ENCODE measurements at places on chromosomes 7 and 10. TPM values are rescaled to one million over a fixed set of nuclear protein-coding genes. Genes with fewer than 3 reads are reported as not detected.

Gene CYTH3
- total RNA-seq, result 42.6 TPM

Gene LRRC4
- 0.03 TPM for total RNA-seq

Gene UTF1
- not detected for total RNA-seq

Gene SGCE
- 116 TPM for total RNA-seq

Gene GHRHR
- not detected for total RNA-seq

Gene DAGLB
- 18.3 TPM for total RNA-seq

Gene CDC14C
- not detected for total RNA-seq

Gene INHBA
- 67.4 TPM for total RNA-seq

Gene CFTR
- not detected for total RNA-seq

Gene ZNF804B
- not detected for total RNA-seq

Gene RAPGEF5
- 35.8 TPM for total RNA-seq

Gene NPSR1
- total RNA-seq, result not detected

Gene PNLIP
- total RNA-seq, result not detected

Gene MCU
- 26.6 TPM for total RNA-seq

Gene PON1
- total RNA-seq, result not detected

Gene CYP2C19
- not detected for total RNA-seq

Gene GCK
- 1.4 TPM for total RNA-seq

Gene MICALL2
- 27.1 TPM for total RNA-seq

Gene TWNK
- total RNA-seq, result 11.8 TPM

Gene CYP51A1
- total RNA-seq, result 141 TPM

Gene ZNF680
- total RNA-seq, result 8.8 TPM

Gene GPR146
- total RNA-seq, result 16.4 TPM

Gene ASAH2
- total RNA-seq, result 3.2 TPM

Gene STEAP4
- 5.9 TPM for total RNA-seq

Gene NODAL
- not detected for total RNA-seq

Gene GPNMB
- 214 TPM for total RNA-seq

Gene OR6V1
- not detected for total RNA-seq

Gene ADGRA1
- not detected for total RNA-seq

Gene RASA4B
- total RNA-seq, result 7.7 TPM

Gene PRLHR
- not detected for total RNA-seq

Gene GLCCI1
- total RNA-seq, result 7.8 TPM

All from smooth muscle cell of the pulmonary artery (primary cell).